Uterus (tissue), 4 donors: ENCODE measurements at places on chromosomes 12 and 14. TPM values are rescaled to one million over a fixed set of nuclear protein-coding genes. Genes with fewer than 3 reads are reported as not detected.

The SERPINA10 gene
- not detected for total RNA-seq

DNA sequence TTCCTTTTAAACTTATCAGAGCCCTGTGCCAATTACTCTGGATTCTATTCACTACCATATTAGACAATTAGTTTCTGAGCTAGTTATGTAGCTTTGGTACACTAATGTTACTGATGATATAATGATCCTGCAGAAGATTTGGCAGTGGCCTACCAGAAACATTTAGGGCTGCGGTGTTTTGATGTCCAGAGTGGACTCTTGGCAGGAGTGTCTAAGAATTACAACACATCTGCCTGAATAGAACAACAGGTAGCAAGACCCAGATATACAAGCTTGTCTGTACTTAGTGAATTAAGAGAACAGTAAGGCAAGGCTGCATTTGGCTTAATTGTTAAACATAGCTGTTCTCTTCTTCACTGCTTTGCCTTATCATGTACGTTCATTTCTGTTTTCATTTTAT is 691.6 kb upstream of the FBXO33 start:
- no peak for DNase-seq

- no peak for DNase-seq
These were observed 71.6 kb downstream of the OTOGL start for GRCh38 chr12:80170915-80171314.

DNA sequence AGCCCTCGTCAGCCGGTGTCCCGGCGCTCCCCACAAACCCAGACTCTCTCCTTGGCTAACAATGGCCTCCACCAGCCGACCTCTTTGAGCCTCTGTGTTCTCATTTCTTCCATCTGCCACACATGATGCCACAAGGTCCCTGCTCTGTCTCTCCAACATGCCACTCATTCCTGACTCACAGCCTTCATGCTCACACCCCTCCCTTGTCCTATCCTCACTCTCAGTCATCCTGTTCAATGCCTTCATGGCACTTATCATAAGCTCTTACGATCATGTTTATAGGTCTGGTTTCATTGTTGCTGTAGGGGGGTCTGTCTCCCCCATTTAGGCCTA is 9.6 kb upstream of the SERPINA11 start:
- no peak for DNase-seq
